ENCODE measurements at places on chromosomes 2 and 18.

- peak; percentile 31 for DNase-seq
Observed at GRCh38 chr2:141554810-141555209, 576.0 kb downstream of the LRP1B start.

DNA sequence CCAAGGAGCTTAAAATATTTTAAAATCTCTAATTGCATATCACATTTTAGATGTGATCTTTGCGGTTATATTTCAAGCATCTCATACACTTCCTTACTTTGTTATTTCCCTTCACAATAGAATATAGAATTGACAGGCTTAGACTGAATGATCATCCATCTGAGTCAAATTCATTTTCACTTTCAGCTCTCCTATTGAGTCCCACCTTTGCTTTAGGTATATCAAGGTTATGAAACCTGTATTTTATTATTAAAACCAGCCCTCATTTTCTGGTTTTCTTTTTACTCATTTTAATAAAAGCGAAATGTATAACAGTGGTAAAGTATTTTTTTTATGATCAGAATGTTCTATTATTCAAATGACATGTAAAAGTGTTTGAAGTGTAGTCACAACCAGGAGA, 162.9 kb upstream of the KYNU start:
- DNase-seq, result no peak

- DNase-seq, result no peak
Observed at GRCh38 chr2:45793305-45793962, 142.0 kb downstream of the PRKCE start.

GRCh38 chr2:40037303-40037702, 258.2 kb upstream of the THUMPD2 start:
- DNase-seq, result no peak

- DNase-seq, result no peak
Observed at GRCh38 chr2:107932979-107933378, 53.3 kb upstream of the SLC5A7 start.

GRCh38 chr18:23880931-23881617, 133.5 kb upstream of the TTC39C start:
- no peak for DNase-seq

DNA sequence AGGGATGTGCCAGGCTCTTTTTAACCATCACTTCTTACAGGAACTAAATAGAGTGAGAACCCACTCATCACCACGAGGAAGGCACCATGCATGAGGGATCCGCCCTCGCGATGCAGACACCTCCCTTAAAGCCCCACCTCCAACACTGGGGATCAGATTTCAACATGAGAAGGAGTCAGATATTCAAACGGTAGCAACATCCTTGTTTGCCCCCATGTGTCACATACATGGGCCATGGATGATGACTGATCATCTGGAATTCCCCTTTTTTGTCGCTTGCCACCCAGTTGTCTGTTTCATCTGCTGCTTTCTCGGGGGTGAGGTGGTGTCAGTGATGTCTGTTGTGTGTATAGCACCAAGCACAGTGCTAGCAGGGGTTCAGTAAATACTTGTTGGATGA, 57.9 kb downstream of the NCK2 start:
- no peak for DNase-seq

GRCh38 chr18:55402731-55403405, 185.1 kb downstream of the TCF4 start:
- DNase-seq, result no peak

- DNase-seq, result peak; percentile 96
Observed at GRCh38 chr2:33069894-33070651, 123.3 kb downstream of the LTBP1 start.

- DNase-seq, result peak; percentile 95
Observed at GRCh38 chr2:18479947-18480369, 80.5 kb downstream of the RDH14 start.

DNA sequence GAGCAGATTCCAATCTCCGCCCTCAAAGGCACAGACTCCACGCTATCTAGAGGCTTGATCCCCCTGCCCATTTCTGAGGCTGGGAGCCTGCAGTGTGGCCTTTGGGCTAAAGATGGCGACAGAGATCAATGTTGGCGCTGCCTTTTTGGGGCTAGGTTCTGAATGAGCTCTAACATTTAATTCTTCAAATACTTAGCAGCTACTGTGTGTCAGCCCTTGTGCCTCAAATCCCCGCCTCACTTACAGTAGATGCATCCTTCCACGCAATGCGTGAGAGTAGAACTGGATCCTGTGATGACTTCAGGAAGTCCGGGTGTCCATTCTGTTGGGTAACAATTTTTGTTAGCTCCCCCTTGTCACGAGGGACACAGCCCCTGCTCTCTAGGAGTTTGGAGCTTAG, 12.4 kb downstream of the IL1F10 start:
- no peak for DNase-seq

GRCh38 chr18:26357960-26358359, 131.7 kb downstream of the TAF4B start:
- no peak for DNase-seq

DNA sequence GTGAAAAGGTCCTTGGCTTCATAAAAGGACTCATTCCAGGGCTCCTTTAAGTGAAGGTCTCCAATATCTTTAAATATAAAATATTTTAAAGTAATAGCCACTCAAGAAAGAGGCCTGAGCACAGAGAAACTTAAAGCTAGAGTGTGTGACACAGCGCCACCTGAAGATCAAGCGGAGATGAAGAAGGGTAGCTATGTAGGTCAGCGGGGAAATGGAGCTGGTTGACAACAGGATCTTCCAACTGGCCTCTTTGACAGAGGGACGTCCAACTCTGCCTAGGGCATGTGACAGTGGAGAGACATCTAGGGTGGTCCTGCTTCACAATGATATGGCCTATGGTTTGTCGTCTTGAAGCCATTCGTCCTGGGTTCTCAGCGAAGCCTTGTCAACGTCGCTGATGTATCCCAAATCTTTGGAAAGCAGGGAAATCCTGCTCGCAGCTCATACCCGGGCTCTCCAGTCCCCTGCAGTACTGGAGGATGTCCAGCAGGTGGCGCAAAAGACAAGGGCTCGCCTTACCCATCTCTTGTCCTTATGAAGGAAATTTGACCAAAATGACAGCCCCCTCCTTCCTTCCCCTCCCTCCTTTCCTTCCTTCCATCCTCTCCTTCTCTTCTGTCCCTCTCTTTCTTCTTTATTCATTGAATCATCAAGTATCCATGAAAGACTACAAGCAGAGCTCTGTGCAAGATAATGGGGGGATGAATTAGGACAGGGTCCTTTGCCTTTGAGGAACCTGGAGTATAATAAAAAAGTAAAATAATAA, 59.6 kb downstream of the LONRF2 start:
- peak; percentile 34 for DNase-seq

DNA sequence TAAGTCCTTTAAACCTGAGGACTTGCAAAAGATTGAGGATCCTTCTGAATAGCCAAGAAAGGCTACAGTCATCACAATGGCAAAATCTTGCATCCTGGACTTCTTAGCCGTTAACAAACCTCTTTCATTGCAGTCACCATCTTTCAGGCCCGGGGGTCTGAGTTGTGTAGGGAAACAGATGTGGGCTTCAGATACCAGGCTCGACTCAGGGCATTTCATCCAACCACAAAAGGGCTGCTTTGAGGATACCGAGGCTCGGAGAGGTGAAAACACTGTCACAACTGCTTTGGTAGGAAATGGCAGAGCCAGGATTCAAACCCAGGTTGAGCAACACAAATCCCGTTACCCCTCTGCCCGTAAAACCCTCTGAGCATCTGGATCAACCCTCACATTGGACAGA, 147.4 kb downstream of the TFCP2L1 start:
- no peak for DNase-seq

- no peak for DNase-seq
Observed at GRCh38 chr18:62841405-62841804, 126.1 kb downstream of the PHLPP1 start.

GRCh38 chr2:226794751-226795171, 4.9 kb downstream of the IRS1 start:
- DNase-seq, result peak; percentile 78

DNA sequence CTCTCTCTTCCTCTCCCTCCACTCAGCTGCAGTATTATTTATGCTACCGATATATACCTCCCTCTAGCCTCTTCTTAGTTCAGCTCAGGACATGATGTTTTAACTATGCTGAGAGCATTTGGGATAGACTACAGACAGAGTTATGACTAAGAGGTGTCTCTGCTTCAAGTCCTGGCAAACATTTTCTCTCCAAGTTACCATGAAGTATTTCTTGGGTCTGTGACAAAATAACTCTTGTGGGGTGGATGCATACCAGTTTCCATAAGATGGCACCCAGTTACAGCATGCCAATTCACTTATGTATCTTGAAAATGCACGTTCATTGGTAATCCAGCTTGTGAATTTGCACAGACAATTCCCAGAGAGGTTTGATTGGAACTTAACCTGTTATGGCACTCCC, 737.6 kb downstream of the SLC4A3 start:
- peak; percentile 66 for DNase-seq

DNA sequence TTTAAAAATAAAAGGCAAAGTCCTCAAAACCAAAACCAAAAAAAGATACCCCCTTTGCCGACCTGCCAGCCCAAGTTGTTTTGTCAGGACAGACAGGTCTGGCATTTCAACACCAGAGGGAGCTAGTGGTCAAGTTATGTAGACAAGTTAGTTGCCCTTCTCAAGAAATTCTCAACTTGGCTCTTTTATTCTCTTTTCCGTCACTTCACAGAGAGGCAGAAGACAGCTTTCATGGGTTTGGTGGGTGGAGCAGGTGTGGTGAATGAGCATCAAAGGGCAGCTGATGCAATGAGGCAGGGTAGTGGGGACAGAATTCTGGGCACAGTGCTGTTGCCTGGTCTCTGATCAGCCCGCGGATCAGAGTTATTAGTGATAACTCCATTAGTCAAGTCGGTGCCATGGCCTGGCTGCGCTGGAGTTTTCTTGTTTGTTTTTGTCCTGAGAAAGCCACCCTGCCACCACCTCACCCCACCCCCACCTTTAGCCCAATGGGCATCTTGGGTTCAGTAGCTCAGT, 303.7 kb upstream of the EPAS1 start:
- DNase-seq, result peak; percentile 72

- DNase-seq, result no peak
Observed at GRCh38 chr18:59909289-59910036, 9.7 kb downstream of the PMAIP1 start.

GRCh38 chr18:36756242-36756641, 72.6 kb downstream of the TPGS2 start:
- peak; percentile 63 for DNase-seq

DNA sequence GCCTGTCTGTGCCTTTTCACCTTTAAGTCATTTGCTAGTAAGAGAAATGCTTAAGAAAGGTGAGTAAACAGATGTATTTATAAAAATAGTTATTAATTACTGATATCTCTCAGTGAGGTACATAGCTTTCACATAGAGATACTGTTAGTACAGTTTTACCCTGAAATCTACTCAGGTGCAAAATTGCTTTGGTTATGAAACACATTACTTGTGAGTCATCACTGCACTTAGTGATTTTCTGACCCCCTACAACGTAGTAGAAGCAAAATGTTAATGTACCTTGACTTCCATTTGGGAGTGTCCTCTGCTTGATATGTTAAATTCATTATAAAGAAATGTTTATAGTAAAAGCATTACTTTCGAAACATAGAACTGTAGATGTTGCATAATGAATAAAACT, 6.5 kb downstream of the GLS start:
- no peak for DNase-seq

- DNase-seq, result no peak
Observed at GRCh38 chr2:238870261-238870660, 22.4 kb downstream of the TWIST2 start.

- DNase-seq, result no peak
Observed at GRCh38 chr2:71786291-71787107, 333.1 kb downstream of the DYSF start.

DNA sequence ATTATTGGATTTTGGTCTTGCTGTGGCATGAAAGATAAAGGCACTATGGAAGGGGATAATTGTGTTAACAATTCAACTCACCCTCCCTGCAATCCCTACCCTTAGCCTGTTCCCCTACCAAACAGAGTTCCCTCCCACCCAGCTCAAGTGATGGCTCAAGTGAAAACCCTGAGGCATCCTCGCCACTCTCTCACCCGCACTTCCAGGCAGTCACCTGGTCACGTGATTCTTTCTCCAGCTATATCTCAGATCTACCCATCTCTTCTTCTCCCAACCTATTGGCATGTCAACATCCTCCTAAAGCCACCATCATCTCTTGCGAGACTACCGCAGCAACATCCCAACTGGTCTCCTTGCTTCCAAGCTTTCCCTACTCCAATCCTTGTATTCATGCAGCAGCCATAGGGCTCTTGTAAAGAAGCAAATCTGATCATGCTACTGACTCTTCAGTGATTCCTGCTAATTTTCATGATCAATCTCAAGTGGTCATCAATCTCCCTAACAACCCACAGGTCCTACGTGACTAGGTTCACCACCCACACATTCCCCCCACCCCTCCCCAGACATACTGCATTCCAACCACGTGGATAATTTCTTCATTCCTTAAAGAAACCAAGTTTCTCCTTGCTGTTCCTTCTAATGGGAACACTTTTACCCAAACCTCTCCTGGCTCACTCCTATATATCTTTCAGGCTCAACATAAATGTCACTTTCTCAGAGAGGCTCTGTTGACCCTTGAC, 66.7 kb downstream of the MBD2 start:
- no peak for DNase-seq

DNA sequence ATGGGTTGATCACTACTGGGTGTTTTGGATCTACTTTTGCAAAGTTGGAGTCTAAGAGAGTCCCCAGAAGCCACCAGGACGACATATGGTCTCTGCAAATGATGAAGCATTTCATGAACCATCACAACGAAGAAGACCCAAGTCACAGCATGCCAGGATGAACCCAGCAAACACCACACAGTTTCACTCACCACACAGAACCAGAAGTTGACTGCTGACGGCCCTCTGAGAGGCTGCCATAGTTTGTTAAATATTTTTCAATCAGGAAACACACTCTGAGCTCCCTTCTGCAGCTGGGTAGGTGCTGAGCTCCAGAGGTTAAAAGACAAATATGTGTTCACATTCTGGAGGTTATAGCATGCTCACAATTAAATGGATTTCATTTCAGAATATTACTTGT, 271.4 kb downstream of the DCDC2C start:
- DNase-seq, result no peak

DNA sequence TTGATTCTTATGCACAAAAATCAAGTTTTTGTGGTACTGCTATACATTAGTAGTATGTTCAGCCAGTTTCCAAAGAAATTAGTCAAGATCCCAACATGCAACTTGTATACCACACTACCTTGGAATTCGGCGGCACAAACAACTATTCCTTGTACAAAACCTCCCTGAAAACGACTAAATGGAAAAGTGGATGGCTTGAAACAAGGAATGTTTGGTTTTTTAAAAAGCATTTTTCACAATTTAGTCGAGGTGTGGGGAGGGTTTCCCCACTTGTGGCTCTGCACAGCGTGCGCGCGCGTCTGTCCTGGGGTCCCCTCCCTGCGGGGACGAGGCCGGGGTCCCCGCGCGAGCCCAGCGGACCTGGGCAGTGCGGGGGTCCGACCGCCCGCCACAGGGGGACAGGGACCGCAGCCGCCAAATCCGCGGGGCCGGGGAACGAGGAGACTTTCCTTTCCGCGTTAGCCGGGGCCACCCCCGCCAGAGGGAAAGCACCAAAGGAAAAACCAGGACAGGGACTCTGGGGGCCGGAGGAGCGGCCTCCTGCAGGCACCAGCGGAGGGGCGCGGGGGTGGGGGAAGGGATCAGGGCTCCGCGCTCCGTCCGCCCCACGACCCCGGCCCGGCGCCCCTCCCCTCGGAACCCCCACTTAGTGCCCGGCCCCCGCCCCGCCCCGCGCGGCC, 534 bp upstream of the SOCS6 start:
- peak; percentile 37 for DNase-seq

GRCh38 chr18:29123706-29124530, 947.0 kb upstream of the CDH2 start:
- DNase-seq, result no peak

All from fibroblast of gingiva (primary cell).